ENCODE measurements at places on chromosomes 16 and 17.
A peak's percentile ranks its signal among the peaks of the same experiment; 100 is the strongest.

- no peak for DNase-seq
Measured at GRCh38 chr16:66250686-66251431, 115.6 kb upstream of the CDH5 start.

DNA sequence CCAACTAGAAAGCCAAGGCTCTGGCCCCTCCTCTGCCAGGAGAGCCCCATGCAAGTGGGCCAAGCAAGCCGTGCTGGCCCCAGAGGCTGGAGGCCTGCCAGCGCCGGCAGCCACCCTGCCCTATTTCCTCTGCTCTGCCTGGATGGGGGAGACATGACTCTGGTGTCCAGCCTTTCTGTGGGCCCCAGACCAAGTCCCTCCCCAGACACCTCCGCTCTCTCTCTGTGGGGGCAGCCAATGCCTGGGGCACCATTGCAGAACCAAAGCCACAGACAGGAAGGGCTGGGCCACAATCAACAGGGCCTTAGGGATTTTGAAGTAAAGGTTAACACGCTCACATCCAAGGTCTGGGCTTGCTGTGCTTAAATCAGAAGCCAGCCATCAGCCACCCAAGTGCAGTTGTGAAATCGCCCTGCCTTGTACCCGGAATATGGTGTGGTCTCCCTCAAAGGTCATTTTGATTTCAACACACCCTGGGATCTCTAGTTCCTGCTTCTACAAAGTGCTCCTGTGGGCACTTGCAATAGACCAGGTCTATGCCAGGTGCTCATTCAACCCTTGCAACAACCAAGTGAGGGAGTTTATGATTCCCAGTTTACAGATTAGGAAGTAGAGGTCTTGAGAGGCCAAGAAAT is 63.5 kb upstream of the TEX2 start:
- DNase-seq = no peak

- DNase-seq = no peak
Measured at GRCh38 chr16:66444049-66444481, 17.0 kb downstream of the BEAN1 start.

DNA sequence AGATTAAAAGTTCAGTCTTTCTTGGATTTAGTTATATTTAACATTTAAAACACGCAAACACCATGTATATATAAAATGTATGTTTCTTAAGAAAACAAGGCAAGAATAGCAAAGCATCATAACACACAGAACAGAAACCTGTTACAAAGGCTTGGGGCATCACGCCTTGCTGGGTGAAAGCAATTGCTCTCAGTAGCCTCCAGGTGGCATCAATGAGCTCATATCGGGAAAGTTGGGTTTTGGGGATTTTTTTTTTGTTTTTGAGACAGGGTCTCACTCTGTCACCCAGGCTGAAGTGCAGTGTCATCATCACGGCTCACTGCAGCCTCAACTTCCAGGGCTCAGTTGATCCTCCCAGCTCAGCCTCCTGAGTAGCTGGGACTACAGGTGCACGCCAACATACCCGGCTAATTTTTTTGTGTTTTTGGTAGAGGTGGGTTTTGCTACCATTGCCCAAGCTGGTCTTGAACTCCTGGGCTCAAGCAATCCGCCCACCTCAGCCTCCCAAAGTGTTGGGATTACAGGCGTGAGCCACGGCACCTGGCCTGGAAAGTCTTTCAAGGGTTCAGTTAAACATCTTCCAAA is 56.9 kb downstream of the CYB5D2 start:
- DNase-seq = no peak

DNA sequence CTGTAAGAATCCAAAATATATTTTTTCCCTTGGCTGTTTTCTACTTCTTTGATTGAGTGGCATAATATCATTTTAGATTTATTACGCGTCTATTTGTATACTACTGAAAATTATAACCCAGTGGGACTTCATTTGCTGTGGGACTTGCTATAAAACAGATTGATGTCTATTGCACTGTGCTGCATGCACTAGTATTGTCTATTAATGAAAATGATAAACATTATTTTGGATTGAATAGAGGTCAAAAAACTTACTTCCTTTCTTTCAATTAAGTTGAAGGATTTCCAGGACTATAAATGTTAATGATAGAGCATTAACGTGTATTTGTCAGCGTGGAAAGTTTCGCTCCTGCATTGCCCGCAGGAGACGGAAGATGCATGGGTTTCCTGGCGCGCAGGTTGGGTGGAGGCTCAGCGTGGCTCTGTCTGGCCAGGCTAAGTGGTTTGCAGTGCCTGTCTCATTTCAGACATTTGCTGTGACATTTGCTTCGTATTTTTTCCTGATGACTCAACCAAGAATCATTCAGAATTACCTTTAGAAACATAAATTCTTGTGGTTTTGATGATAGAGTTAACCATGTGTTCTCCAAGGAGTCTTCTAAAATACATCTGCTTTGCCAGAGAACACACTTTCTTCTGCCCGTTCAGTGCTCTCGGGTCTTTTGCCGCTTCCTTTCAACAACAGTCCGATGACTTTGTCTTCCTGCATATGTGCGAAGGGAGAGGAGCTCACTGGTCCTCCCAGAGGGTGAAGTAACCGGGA is 216.7 kb downstream of the RPTOR start:
- DNase-seq = peak; percentile 90

- DNase-seq = no peak
Measured at GRCh38 chr17:42623732-42624596, 14.5 kb downstream of the TUBG1 start.

GRCh38 chr16:11045846-11046245 is 101.5 kb downstream of the CLEC16A start:
- no peak for DNase-seq

- DNase-seq = no peak
Measured at GRCh38 chr16:73311857-73312723, 264.2 kb upstream of the ZFHX3 start.

GRCh38 chr16:55710466-55710865 is 54.7 kb downstream of the SLC6A2 start:
- DNase-seq = no peak

GRCh38 chr17:3978421-3979289 is 14.4 kb upstream of the ATP2A3 start:
- no peak for DNase-seq

DNA sequence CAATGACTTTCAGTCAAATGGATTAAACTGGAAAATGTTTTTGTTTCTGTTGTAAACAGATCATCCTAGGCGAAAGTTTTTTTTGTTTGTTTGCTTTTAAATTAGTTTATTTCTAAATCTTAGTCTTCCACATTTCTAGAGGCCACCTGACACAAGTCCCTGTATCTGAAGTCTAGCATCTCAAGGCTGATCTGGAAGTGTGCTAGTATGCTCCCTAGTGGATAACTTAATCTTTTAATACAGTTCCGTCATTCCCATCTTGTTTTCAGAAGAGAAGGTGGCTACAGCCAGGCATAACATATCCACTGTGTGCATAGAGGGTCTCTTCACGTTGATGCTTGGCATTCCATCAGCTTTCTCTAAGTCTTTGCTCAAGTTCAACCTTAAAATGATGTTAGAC is 7.6 kb downstream of the IFT20 start:
- DNase-seq = no peak

DNA sequence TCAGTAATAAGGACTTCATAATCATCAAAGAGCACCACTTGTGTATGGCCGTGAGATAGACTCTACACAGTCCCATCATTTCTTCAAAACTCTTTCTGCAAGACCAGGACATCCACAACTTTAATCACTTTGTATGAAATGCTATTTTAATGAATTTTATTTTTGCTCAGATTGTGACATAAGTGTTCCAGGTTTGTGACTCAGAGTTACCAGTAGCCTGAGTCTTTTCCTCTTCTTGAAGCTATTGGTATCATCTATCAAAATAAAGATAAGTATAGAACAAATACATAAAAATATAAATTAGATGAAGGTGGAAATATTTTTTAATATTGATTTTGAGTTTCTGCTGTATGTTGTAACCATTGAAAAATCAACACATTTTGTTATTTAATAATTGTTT is 16.6 kb upstream of the VWA3A start:
- no peak for DNase-seq

GRCh38 chr16:89540557-89540956 is 19.9 kb upstream of the RPL13 start:
- DNase-seq = no peak

- no peak for DNase-seq
Measured at GRCh38 chr16:24562811-24563210, 23.4 kb downstream of the RBBP6 start.

- peak; percentile 79 for DNase-seq
Measured at GRCh38 chr17:42517516-42517915, 18.5 kb upstream of the NAGLU start.

DNA sequence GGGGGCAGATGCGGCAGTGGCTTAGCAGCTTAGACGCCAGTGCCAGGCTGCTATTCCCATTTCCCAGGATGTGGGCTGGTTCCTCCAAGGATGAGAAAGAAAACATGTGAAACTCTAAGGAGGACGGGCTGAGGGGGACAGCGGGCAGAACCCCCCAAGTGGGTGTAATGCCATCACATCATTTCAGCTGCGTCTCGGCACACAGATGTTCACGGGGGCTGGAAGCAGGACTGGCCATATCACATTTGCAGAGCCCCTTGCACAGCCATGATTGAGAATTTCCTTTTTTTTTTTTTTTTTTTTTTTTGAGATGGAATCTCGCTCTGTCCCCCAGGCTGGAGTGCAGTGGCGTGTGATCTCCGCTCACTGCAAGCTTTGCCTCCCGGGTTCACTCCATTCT is 15.3 kb upstream of the GINS2 start:
- no peak for DNase-seq

GRCh38 chr17:70314096-70314495 is 144.8 kb downstream of the KCNJ2 start:
- DNase-seq = no peak

Data from T-helper 1 cell (primary cell).